Activated naive CD8-positive, alpha-beta T cell treated with anti-CD3 and anti-CD28 coated beads, Interleukin-2, amount 50 U/mL, for 24 hours (primary cell): ENCODE measurements at places on chromosomes 7 and 10.
A peak's percentile ranks its signal among the peaks of the same experiment; 100 is the strongest.

DNA sequence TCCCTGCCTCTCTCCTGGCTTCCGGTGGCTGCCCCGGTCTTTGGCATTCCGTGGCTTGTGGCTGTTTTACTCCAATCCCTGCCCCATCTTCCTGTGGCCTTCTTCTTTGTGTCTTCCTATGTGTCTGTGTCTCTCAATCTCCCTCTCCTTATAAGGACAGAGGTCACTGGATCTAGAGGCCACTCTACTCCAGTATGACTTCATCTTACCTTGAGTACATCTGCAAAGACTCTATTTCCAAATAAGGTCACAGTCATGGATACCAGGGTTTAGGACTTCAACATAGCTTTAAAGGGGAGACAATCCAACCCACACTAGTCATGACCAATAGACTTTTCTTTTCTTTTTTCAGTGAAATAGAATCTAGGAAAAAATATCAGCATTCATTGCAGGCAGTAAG is 153.3 kb upstream of the INSYN2A start:
- no peak for DNase-seq

DNA sequence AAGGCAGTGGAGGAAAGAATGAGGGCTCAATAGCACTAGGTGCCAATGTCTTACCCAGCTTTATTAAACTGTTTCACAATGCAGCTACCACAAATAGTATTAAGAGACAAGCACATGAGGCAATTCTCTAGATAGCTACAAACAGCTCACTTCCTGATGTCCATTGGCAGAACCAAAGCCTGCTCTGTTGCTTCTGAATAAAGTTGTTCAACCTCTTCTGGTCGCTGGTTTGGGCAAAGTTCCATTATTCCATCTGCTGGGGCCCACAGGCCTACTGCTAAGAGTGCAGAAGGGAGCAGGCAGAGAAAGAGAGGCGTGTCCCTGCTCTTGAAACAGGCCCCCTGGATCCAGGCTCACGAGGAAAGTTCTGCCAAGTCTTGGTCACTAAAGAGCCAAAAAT is 173.9 kb downstream of the ZNF438 start:
- DNase-seq, result no peak

- no peak for DNase-seq
Observed at GRCh38 chr10:48450741-48451466, 144.4 kb downstream of the MAPK8 start.

GRCh38 chr7:50706469-50706937 is 76.2 kb downstream of the GRB10 start:
- DNase-seq, result no peak

- DNase-seq, result no peak
Observed at GRCh38 chr7:110397927-110398660, 692.8 kb upstream of the LRRN3 start.

- DNase-seq, result no peak
Observed at GRCh38 chr7:2687881-2688318, at the start of gene AMZ1. Gene AMZ1, plus strand, starts transcription at chr7:2688202. Its CDS starts 12,250 bp downstream, at chr7:2700452.

- no peak for DNase-seq
Observed at GRCh38 chr7:111729483-111729882, 167.2 kb upstream of the IMMP2L start.

DNA sequence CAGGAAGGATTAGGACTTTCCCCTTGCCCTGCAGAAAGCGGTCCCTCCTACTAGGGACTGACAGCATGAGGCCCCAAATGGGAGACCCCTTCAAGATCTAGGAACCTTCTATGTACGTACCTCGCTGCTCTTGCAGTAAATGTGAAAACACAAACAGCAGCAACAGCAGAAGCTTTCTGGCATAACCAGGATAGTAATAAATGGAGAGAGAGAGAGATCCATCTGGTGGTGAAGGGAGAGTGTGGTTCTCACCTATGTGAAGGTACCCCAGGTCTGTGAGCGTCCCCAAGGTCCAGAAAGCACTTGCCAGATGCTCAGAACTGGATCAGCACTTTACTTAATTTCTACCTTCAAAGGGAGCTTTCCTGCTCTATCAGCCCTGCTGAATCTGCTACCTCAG is 592.7 kb downstream of the PARD3 start:
- DNase-seq, result no peak

DNA sequence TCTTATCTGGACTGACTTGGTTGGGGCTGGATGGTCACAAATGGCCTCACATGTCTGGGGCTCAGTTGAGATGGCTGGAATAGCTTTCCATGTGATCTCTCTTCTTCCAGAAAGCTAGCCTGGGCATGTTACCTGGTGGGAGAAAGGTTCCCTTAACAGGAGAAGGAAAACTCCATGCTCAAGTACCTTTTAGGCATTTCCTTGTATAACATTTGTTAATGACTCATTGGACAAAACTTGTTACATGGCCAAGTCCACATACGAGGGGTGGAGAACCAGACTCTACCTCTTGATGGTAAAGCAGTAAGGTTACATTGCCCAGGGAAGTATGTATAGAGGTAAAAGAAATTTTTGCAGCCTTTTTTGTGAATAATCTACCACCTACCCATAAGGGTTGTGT is 826.4 kb downstream of the LRMDA start:
- DNase-seq, result no peak

- peak; percentile 25 for DNase-seq
Observed at GRCh38 chr7:128783143-128783861, 7.7 kb upstream of the OPN1SW start.

DNA sequence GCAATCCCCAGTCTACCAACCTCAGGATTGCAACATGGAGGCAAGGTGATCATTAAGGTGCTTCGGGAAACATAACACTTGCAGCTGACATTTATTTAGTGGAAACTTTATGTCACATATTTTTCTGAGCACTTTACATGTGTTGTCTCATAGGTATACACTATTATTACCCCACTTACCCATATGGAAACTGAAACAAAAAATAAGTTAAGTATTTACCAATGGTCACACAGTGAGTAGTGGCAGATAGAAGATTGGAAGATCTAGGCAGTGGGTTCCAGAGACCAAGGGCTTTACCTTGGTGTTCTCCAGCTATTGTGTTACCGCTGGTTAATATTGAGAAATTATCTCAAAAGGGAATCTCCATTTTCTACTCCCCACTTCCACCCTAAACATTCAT is 1279.1 kb upstream of the SORCS1 start:
- no peak for DNase-seq

DNA sequence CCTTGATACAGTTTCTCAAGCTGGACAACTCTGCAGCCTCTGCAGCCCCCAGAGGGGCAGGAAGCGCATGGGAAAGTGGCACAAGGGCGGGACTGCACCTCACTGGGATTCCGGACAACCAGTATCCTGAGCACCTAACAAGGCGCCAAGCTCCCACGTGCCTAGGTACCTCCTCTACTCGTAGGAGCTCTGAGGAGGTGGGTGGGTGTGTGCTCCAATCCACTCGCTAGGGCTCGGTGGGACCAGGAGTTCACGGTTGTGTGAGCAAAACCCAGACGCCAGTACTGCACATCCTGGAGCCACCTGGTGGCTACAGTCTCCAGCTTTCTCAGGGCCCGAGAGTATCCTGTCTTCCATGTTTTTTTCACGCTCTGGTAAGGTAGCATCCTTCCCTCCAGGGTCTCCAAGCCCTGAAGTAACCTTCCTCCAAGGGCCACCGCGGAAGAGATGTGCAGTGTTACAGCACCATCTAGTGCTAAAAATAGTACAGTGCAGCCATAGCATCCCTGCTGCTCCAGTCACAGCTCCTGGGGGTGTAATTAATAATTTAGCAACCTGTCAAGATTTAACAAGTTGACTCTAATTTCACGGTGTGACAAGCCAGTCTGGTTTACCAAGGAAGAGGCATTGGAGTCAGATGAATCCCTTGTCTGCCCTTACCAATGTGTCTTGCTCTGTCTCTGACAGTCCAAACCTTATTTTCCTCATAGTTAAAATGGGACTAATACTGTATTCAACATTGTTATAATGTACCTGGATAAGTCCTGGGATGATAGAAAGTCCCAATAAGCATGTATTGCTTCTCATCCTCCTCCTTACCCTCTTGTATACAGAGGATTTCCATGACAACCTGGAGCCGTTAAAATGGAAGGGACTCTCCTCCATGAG is 70.4 kb downstream of the HERPUD2 start:
- DNase-seq, result peak; percentile 23

GRCh38 chr10:124992462-124993344 is 50.8 kb downstream of the ZRANB1 start:
- peak; percentile 20 for DNase-seq

DNA sequence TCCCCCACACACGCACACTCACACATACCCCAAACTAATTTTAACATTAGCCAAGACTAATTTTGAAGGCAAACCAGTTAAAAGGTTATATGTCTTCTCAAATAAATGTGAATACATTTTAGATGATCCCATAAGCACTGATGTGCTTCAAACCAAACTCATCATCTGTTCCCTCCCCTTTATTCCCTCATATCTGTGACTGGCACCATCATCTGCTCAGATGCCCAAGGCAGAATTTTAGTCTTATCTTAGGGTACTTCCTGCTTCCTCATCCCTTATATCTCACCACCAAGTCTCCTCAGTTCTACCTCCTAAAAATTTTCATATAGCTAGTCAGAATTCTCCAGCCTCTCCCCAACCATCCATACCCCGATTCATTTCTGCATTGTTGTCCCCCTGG is 80.4 kb downstream of the UPF2 start:
- DNase-seq, result no peak

GRCh38 chr10:16521311-16522016 is at the start of gene C1QL3:
Gene C1QL3, minus strand, starts transcription at chr10:16521879. Its CDS starts 814 bp downstream, at chr10:16521065.
- DNase-seq, result peak; percentile 28

DNA sequence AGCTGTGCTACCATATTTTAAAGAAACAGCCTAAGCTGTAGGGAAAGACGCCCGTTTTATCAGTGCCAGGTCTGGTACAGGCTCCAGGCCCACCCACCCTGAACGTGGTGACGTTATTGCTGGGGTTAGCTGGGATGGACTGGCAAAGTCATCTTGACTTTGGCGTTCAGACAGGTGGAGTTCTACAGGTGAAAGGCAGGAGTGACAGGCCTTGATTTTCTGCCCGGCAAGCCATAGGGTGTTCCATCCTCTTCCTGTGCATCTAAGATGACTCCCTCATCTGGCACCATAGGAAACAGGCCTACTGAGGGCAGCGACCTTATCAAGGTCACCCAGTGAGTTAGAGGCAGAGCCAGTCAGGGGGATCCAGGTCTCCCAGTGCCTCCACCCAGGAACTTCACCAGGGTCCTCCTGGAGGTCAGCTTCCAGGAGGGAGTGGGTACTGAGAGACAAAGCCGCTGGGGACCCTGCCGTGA is 41.6 kb downstream of the HK1 start:
- DNase-seq, result no peak
